ENCODE measurements at places on chromosomes 1 and 21.

GRCh38 chr1:8424539-8425116, 106.7 kb downstream of the SLC45A1 start:
- no peak for DNase-seq

- DNase-seq: no peak
Measured at GRCh38 chr1:65097076-65097475, 50.9 kb upstream of the AK4 start.

DNA sequence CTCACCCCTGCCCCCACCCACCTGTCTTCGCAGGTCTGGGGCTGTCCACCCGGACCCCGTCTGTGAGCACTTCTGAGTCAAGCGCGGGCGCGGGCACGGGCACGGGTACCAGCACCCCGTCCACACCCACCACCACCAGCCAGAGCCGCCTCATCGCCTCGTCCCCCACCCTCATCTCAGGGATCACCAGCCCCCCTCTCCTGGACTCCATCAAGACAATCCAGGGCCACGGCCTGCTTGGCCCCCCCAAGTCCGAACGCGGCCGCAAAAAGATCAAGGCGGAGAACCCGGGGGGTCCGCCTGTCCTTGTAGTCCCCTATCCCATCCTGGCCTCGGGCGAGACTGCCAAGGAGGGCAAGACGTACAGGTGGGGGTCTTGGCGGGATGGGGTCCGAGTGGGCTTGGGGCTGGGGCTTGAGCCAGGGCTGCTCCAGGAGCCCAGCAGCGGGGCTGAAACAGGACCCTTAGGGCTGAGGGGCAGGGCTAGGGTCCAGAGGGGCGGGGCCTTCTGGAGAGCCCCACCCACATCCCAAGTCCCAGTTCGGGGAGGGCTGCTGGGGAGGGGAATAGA, 23.9 kb downstream of the ZNF362 start:
- DNase-seq: no peak

GRCh38 chr1:204435872-204436271, 24.3 kb upstream of the PPP1R15B start:
- DNase-seq: no peak

DNA sequence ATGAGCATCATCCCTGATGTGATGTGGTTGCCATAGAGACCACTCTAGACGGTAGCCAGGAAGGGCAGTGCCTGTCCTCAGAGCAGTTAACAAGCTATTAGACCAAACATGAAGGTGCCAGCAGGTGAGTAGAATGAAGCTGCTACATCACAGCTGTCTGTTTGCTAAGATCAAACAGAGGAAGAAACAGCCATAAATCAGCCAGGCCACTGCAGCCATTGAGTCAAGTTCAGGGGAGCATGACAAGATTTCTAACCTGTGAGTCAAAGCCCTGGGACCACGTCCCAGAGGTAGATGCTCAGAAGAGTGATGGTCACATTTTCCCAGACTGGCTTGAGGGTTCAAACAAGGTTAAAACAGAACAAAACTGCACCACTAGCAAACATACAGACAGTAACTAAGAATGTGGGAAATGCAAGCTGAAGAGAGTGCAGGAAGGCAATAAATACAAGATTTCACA, 450.6 kb upstream of the DAB1 start:
- no peak for DNase-seq

GRCh38 chr1:241640867-241641622, 876 bp upstream of the CHML start:
- no peak for DNase-seq

- DNase-seq: no peak
Measured at GRCh38 chr1:167465018-167465417, 53.3 kb downstream of the CD247 start.

Measured in right lung (tissue), 10 donors.